BJ (cell line): ENCODE measurements at places on chromosomes 12 and 14.

GRCh38 chr14:68589447-68590200, 203.2 kb downstream of the ZFP36L1 start:
- peak; percentile 83 for DNase-seq

DNA sequence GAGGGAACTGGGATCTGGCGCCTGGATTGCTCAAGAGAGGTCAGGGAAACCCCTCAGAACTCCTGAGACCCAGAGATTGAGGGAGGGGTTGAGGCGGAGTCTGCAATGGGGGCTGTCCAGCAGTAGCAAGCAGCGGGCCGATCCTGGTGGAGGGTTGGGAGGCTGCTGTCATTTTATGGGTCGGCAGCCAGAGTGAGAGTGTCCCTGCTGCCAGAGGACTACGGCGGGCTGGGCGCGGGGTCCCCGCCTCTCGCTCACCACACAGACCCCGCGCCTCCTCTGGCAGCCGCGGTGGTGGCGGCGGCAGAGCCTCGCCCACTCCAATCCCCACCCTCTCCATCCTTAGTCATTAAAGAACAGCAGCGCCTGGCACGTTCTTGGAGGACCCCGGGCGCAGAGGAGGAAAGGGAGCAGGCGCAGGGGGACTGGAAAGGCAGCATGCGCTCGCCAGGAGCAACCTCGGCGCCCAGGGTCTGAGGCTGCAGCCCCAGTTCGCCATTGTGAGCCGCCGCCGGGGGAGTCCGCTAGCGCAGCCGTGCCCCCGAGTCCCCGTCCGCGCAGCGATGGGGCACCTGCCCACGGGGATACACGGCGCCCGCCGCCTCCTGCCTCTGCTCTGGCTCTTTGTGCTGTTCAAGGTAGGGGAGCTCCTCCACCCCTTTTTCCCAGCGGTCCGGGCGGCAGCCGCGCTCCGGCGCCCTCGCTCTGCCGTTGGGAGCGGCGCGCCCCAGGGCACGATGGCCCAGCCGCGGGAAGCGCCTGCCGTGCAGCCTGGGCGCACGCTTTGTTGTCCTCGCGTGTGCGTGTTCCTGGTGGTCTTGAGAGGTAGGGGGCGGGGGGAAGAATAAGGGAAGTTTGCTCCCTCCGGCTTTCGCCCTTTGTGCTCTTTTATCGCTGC, at the start of gene PTPRO:
TSS of gene PTPRO (plus strand) at position 345 of the 898 bp plus-strand sequence.
- DNase-seq: no peak

- no peak for DNase-seq
Observed at GRCh38 chr12:93022603-93023340, 93.7 kb upstream of the EEA1 start.

DNA sequence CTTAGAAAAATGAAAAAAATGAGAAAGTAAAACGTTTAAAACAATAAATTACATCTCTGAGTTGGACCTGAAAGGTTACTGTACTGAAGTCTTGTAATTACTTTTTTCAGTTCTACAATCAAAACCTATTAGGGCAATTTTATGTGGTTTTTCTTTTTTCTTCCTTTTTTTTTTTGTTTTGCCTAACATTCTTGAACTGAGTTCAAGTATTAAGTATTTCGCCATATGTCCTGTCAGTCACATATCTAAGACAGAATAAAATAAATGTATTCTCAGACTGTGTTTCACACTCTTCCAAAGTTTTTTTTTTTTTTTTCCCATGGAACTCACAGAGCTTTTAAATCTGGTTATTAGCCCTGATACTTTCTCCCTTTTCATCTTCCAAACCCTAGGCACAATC, 172.0 kb downstream of the BCAT1 start:
- no peak for DNase-seq

- DNase-seq: no peak
Observed at GRCh38 chr14:69858801-69859200, 20.4 kb upstream of the SMOC1 start.

- DNase-seq: no peak
Observed at GRCh38 chr12:94254270-94254669, 105.9 kb downstream of the PLXNC1 start.

- no peak for DNase-seq
Observed at GRCh38 chr12:88448337-88448915, 131.8 kb downstream of the KITLG start.

DNA sequence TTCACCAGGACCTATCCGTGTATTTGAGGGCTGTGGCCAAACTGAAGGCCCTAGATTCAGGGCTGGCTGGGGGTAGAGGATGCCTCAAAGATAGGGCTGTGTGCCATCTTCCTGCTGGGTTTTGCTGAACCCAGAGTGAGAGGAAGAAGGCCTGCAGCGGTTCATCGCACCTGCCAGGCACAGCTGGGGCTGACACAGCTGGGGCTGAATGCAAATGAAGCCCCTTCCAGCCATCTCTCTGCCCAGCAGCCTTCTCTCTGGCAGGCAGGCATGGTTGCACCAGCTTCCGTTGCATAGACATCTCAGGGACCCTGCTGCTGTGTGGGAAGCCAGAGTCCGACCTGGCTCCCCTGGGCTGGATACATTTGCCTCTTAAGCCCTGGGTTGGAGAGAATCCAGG, 152.4 kb downstream of the TSPAN9 start:
- no peak for DNase-seq

DNA sequence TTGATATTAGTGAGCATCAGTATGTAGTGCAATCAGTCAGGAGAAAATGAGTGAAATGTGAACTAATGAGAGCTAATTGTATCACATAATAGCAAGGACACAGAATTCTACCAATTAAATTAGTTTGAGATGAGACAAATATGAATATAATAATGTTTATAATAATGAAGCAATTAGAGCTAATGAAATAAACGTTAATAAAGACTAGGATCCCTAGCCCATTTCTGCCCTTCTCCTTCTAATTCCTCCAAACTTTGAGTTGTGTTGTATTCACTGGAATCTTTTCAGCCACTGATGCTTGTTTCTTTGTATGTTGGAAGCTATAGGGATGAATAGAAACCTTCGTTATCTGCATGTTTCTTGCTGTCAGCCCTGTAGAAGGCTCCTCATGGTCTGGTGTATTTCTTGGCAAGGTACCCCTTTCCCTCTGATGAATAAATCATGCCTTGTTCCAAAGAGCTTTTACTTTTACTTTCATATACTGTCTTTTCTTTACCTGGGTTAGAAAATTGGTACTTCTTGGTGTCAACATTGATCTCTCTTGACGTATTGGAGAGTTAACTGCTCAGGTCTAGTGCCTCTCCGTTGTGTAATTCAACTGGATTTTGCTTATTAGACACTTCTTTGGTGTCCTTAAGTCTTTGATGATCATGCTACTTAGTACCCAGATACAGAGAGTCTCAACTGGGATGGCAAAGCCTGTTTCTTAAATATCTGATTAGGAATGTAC, 154.8 kb downstream of the PTCSC3 start:
- DNase-seq: no peak

GRCh38 chr14:64857979-64858744, 21.5 kb downstream of the SPTB start:
- DNase-seq: no peak
